ENCODE measurements at places on chromosomes 3 and 15.

GRCh38 chr3:46484388-46484787 is 13.4 kb upstream of the RTP3 start:
- no peak for DNase-seq

DNA sequence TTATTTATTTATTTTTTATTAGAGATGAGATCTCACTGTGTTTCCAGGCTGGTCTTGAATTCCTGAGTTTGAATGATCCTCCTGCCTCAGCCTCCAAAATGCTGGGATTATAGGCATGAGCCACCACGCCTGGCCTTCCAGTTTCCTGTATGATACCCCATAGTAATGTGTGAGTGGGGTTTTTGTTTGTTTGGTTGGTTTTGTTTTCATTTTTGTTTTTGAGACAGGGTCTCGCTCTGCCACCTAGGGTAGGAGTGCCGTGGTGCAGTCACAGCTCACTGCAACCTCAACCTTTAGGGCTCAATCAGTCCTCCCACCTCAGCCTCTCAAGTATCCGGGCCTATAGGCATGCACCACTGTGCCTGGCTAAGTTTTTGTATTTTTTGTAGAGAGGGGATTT is 30.9 kb downstream of the GOLM2 start:
- DNase-seq: no peak

- no peak for DNase-seq
Measured at GRCh38 chr3:125337506-125337905, 37.6 kb downstream of the ZNF148 start.

DNA sequence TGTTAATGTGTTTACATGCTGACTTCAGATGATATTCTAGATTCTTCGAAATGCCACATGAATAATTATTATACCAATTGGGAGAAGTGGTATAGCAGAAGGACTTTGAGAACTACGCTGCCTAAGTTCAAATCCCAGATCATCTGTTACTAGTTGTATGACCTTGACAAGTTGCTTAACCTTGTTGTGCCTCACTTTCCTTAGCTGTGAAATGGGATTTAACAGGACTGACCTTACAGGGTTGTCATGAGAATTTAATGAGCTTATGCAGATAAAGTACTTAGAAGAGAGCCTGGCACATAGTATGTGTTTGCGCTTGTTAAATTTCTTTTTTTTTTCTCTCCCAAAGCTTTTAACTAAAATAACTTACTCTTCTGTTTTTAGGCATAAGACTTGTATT is 24.4 kb downstream of the WDR76 start:
- DNase-seq: no peak

GRCh38 chr3:192957441-192958021 is 39.9 kb upstream of the MB21D2 start:
- DNase-seq: no peak
